ENCODE measurements at places on chromosomes 2 and 18. TPM values are rescaled to one million over a fixed set of nuclear protein-coding genes. Genes with fewer than 3 reads are reported as not detected.

The MYO7B gene
- polyA plus RNA-seq: 254 TPM

The LRP2 gene
- polyA plus RNA-seq: 4.4 TPM

GRCh38 chr2:81481994-81482368, 1177.4 kb upstream of the LRRTM1 start:
- no peak for DNase-seq

The TMEM247 gene
- not detected for polyA plus RNA-seq

- no peak for DNase-seq
These were observed 71.1 kb downstream of the ROCK1 start for GRCh38 chr18:21040466-21040865.

The UGT1A10 gene
- polyA plus RNA-seq: 0.06 TPM

DNA sequence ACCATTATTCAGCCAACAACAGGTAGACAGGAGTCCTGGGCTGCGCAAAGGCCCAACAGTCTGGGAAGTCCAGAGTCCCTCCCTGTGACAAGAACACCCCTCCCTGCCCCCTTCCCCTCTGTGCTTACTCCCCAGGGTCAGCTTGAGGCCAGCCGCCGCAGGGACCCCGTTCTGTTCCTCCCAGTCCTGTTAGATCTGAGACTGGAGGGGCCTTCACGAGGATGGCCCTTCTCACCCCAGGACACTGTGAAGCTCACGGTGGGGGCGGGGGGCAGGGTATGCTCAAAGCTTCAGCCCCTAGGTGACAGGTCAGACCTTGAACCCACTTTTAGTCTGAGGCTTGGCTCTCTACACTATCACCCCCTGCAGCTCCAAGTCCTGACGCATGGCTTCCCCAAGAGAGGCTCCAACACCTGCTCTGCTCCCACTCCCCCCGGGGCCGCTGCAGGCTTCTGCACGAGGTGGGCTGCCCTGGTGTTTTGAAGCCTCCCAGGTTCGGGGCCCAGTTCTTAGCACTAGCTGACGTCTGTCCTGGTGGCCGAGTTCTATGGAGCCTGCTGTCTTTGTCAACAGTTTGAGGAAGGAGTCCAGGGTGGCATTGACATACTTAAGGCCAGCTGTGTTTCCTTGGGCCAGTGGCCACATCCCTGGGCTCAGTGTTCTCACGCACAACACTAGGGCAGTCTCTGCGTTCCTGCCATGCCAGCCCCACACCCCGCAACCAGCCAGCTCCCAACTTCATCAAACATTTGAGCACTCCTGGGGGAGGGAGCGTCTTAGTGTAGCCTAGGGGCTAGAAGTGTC, 37.2 kb upstream of the HPCAL1 start:
- DNase-seq: no peak

DNA sequence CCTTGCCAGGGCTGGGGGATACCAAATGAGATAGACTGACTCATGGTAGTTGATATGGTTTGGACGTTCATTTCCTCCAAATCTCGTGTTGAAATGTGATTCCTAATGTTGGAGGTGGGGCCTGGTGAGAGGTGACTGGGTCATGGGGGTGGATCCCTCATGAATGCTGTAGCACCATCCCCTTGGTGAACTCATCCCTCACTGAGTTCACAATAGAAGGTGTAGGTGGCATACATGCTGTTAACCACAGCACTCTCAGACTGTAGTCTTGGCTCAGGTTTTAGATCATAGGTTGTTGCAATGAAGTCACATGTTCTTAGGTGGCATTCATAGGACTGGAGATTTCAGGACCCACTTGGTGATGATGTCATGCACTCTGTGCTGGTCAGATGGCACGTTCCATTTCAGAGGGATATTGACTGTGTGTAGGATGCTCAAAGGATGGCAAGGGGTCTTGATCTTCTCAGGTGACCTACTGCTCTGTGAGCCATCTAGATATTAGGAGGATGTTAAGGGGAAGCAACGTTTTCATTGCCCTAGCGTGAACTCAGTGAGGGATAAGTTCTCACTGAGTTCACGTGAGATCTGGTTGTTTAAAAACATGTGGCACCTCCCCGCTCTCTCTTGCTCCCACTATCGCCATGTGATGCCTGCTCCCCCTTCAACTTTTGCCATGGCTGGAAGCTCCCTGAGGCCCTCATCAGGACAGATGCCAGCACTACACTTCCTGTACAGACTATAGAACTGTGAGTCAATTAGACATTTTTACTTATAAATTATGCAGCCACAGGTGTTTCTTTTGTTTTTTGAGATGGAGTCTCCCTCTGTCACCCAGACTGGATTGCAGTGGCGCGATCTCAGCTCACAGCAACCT, 73.8 kb upstream of the ACAA2 start:
- no peak for DNase-seq
